Panc1 (cell line): ENCODE measurements at places on chromosomes 2 and 18.

DNA sequence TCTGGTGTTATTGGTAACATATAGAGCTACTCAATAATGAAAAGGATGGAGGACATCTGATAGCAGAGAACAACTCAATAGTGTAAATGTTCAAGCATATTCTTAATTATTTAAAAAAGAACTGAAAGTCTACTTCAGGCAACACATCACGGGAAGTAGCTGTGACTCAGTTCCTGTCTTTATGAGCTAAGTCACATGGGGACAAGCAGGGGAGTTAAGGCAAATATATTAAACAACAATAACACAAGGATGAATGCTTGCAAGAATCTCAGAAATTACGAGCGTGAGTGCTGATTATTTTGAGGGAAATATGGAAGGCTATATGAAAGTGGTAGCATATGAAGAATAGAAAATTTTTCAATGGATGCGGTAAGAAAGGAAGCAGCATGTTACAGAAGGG is 4.0 kb upstream of the HNMT start:
- DNase-seq = no peak

- DNase-seq = peak; percentile 73
Measured at GRCh38 chr2:235595422-235596010, 101.7 kb downstream of the AGAP1 start.

- DNase-seq = no peak
Measured at GRCh38 chr2:192139813-192140212, 54.9 kb downstream of the TMEFF2 start.

GRCh38 chr18:48661421-48661820 is 122.6 kb downstream of the CTIF start:
- DNase-seq = no peak

GRCh38 chr2:145753966-145754365 is 1234.0 kb upstream of the ZEB2 start:
- no peak for DNase-seq

GRCh38 chr2:113838744-113839444 is 51.0 kb upstream of the ACTR3 start:
- no peak for DNase-seq

DNA sequence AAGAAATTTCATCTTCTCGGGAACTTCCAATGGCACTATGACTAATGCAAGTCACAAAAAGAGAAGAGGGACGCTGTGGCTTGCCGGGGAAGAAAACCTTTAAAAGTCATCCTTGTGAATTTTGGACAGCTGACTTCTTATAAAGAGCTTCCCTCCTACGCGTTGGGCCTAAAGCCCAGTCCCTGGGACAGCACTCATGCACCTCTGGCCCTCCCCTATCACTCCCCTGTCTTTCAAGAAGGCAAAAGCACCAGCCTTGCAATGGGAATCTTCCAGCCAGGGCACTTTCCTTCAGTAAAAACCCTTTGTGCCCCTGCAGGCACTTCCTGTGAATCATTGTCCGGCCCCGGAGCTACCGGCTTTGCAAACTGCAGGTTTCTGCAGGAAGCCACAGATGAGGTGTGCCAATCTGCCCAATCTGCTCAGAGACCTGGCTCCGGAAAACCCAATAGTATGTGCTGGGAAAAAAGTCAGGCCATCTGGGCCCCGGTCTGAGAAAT is 7.1 kb downstream of the MREG start:
- no peak for DNase-seq

DNA sequence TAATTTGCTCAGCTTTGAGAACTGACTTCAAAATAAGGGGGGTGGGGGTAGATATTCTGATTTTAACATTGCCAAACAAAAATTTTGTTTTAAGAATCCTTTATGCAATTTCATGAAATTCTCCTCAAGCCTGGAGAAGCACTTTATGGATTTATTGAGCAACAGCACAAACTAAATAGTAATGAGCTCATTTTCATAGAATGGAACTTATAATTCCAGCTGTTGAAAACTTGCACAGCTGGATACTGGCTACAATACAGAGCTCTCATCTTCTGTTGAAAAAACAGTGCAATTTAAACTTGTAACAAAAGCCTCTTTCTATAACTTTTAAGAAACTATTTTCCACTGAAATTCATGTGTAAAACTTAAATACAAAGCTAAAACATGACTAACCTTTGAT is 137.6 kb upstream of the FN1 start:
- no peak for DNase-seq

DNA sequence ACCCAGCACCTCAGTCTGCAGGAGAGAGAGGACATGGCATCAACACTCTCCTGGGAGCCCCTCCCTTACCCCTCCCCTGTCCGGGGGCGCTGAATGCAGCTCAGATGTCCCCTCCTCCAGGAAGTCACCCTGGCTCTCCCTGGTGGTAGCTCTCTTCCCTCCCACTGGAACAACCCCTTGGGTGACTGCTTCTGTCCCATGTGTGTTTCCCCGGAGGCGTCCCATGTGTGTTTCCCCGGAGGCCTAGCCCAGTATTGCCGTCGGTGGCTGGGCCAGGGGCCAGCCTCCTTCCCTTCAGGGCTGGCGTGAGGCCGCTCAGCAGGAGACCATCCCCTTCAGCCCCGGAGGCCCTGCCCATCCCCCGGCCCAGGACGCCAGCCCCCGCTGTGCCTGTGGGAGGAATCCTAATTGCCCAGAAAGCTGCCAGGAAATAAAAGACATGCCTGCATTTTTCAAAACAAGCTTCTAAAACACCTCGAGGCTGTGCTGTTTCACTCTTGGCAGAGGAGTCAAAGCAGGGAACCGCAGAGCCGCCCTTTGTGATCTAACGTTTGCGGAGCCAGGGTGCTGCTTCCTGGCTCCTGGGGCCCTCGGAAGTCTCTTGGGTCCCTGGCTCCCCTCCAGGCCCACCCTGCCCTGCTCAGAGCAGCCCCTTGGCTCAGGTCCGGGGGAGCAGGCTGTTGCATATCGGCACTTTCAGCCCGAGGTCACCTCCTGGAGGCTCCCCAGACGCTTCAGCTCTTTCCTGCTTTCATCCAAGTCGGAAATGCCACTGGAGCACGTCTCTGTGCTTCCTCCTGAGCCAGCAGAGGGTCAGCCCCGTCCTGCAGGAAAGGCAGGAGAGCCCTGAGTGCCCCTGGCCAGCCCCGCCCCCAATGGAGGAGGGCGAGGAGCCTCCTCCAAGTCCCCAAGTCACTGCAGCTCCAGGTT is 11.4 kb downstream of the SNED1 start:
- no peak for DNase-seq

DNA sequence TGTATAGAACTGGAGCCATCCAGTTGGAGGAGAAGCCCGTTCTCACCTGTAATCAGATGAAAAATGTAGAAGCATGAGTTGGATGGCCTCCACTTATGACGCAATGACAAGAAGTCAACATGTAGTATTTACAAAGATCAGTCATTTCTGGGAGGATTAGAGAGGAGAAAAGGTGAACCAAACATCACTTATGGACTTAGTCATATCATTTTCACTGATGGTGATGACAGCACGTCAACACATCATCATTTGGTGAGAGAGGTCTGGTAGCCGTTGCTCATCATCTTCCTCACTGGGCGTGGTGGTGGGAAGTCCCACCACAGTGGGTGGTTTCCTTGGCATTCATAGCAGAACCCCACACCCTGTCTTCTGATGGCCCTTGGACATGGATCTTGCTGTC is 264.2 kb upstream of the EPAS1 start:
- no peak for DNase-seq

DNA sequence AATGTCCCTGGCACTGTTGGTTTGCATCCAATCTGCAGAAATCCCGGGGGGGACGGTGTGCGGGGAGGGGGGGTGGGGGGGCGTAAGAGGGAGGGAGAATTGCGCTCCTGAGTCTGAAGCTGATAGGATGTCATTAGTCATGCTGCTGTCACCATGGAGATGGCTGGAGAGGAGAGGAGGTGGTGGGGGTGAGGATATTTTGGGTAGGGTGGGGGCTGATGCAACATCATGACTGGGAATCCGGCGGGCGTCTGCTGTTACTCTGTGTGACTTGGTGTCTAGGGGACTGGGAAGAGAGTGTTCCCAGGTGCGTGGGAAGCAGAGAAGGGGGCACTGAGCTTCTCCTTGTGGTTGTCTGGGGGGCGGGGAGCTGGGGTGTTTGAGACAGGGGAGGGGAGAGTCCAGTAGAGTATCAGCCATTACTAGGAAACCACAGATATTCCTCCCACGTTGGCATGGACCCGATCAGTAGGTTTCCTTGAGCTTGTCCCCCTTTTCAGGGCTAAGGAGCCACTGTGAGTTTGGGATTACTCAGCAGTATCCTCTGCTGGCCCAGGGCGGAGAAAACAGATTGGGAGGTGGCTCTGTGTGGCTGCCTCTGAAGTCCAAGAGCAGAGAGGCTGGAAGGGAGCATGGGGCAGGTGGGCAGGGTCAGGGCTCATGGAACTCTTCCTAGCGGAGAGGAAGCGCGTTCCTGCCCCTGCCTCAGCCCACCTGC is 18.9 kb downstream of the TET3 start:
- no peak for DNase-seq

DNA sequence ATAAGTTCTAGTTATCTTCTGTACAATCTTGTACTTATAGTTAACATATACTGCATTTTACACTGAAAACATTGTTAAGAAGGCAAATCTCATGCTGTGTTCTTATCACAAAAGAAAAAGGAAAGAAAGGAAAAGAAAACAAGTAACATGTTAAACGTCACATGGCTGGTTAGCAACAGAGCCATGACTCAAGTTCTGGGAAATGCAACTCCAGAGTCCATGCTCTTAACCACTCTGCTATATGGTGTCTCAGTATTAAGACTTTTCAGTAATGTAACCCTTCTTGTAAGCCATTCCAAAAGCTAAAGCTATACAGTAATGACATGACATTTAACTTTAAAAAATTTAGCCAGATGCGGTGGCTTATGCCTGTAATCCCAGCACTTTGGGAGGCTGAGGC is 181.4 kb downstream of the BARD1 start:
- DNase-seq = no peak

GRCh38 chr18:7303316-7304060 is 72.6 kb downstream of the LRRC30 start:
- DNase-seq = no peak

GRCh38 chr2:101986376-101986775 is 5.4 kb upstream of the IL1R2 start:
- no peak for DNase-seq

GRCh38 chr2:136407952-136408318 is 290.0 kb upstream of the CXCR4 start:
- DNase-seq = no peak

- no peak for DNase-seq
Measured at GRCh38 chr18:36680042-36680441, 148.8 kb downstream of the TPGS2 start.

- no peak for DNase-seq
Measured at GRCh38 chr2:70822843-70823242, 2.4 kb upstream of the CLEC4F start.

DNA sequence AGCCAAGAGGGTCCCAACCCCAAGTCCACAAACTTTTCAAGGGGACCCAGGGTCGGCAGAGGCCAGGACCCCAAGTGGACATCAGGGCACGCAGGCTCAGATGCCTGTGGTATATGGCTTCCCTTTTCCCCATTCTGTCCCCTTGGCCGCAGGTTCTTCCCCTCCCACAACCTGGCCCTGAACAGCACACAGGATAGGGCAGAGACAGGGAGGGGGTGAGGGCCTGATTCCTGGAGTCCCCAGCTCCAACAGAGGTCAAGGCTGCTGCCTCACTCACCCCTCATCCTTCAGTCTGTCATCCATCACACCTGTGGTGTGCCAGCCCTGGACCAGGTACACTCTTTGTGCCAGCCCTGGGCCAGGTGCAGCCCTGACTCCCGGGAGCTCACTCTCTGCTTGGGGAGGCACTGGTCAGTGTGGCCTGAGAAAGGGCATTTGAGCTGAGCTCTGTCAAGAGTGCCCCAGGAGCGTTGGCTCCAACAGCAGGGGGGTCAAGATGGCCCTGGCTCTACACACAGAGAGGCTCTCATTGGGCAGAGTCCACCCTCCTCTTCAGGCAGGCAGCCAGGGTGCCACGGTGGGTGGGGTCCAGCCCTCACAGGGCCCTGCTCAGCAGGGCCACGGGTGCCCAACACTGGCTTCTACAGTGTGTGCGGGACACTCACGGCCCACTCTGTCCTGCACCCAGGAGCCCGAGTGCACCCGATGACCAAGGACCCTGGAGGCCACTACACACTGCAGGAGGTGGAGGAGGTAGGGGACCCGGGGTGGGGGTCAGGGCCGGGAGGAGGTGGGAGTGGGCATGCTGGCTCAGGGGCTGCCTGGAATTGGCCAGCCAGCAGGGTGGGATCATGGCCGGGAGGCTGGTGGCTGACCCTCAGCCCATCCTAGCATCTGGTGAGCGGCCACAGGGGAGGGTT is 1.6 kb downstream of the AGXT start:
- DNase-seq = no peak

GRCh38 chr18:44497757-44498490 is 182.8 kb upstream of the SETBP1 start:
- no peak for DNase-seq

- no peak for DNase-seq
Measured at GRCh38 chr2:28991021-28991420, 9.9 kb downstream of the TOGARAM2 start.

- no peak for DNase-seq
Measured at GRCh38 chr18:31248783-31249521, 69.0 kb upstream of the DSG1 start.

GRCh38 chr2:144703852-144704708 is 184.2 kb upstream of the ZEB2 start:
- no peak for DNase-seq

- DNase-seq = no peak
Measured at GRCh38 chr2:230721712-230722111, 9.1 kb downstream of the CAB39 start.

DNA sequence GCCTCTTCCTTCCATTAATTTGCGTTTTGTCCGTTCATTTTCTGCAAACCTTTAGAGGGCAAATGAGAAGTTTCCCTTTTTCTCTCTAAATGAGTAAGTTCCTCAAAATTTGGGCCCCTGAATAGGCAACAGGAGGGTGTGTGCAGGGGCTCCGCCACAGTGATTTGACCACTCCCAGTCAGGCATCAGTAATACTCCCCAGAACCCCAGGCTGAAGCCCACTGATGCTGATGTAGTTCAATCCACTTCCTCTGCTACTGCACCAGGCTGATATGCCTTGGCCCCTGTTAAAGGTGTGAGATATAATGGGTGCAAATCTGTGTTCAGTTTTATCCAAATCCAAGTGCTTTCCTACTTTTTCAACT is 1150.0 kb downstream of the RPIA start:
- no peak for DNase-seq

GRCh38 chr18:9627642-9628041 is 13.3 kb upstream of the PPP4R1 start:
- no peak for DNase-seq

GRCh38 chr2:218261423-218262236 is 815 bp downstream of the GPBAR1 start:
- DNase-seq = no peak

- no peak for DNase-seq
Measured at GRCh38 chr2:180352620-180353019, 345.5 kb upstream of the CWC22 start.

DNA sequence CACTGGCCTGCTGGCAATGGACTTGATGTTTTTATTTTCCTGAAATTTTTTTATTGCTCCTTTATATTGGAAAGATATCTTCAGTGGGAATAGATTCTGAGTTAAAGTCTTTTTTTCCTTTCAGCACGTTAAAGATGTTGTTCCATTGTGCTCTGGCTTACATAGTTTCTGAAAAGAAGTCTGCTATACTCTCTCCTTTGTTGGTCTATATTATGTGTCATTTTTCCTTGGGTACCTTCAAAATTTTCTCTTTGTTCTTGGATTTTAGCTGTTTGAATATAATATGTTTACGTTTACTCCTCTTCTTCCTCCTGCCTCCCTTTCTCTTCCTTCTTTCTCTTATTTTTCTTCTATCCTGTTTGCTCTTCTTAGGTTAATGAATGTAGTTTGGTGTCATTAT is 105.5 kb downstream of the CAPN13 start:
- no peak for DNase-seq

- no peak for DNase-seq
Measured at GRCh38 chr2:222477962-222478608, 53.7 kb downstream of the SGPP2 start.
